ENCODE measurements at places on chromosomes 4 and X. TPM values are rescaled to one million over a fixed set of nuclear protein-coding genes. Genes with fewer than 3 reads are reported as not detected.

DNA sequence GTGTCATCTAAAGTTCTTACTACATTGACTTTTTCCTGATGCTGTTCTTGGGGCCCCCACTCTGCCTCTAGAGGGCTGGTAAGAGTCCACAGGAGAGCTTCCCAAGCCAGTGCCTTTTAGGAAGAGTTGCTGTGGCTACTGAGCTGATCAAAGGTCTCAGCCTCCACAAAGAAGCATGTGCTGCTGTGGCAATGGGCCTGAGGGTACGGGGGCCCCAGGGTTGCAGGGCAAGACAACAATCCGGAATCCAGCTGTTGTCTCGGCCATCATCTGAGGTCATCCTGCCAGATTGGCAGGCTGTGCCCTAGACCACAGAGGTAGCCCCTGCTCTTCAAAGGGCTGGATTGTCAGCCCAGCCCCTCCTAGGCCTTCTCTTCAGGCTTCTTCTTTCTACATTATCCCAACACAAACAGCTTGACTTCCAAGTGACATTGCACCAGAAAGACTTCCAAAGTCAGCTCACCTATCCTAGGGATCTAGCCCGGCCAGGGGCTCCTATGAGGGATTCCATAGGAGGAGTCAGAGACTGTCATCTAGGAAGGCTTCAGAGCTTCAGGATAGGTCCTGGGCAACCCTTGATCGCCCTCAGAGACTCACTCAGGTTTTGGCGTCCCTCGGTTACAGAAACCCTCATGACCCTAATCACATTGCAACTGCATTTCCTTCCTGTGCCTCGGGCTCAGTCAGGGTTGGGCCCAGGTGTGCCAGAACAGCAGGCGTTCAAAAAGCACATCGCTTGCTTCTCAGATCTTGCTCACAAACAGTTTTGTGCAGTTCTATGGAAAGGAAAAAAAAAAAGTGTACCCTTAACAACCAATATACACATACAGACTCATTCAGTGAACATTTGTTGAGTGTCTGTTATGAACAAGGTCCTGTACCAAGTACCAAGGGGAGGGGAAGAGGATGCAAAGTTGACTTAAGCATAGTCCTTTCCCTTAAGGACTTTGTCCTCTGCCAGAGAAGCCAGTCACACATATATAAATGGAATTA lies 27.8 kb downstream of the SLC25A5 start:
- no peak for DNase-seq

DNA sequence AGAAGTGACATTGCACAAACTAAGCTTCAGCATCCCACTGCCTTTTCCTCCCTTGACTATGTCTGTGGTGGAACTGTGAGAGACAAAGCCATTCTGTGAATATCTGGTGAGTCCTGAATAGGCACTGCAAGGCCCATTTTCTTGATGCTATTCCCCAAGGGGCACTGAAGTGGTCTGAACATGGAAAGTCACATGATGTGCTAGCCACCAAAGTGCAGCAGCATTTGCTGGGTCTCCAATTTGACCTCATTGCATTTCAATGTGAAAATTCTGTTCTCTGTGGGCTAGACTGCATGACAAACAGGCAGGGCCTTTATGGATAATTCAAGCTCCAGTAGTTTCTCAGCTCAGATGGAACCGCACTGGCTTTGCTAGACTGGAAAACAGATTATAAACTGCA lies 627.4 kb upstream of the BOD1L1 start:
- DNase-seq = peak; percentile 90

The INPP4B gene
- 143 TPM for total RNA-seq

DNA sequence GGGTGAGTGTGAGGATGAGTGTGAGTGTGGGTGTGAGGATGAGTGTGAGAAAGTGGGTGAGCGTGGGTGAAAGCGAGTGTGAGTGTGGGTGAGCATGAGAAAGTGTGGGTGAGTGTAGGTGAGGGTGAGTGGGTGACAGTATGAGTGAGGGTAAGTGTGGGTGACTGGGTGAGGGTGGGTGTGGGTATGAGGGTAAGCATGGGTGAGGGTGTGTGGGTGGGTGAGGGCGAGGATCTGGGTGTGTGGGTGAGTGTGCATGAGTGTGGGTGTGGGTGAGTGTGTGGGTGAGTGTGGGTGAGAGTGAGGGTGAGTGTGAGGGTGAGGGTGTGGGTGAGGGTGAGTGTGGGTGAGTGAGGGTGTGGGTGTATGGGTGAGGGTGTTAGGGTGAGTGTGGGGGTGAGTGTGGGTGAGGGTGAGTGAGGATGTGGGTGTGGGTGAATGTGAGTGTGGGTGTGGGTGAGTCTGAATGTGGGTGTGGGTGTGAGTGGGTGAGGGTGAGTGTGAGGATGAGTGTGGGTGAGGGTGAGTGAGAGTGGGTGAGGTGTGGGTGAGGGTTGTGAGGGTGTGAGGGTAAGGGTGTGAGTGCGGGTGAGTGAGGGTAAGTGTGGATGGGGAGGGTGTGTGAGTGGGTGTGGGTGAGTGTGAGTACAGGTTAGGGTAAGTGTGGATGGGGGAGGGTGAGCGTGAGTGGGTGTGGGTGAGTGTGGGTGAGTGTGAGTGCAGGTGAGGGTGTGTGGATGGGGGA lies 48.9 kb downstream of the ING2 start:
- DNase-seq = no peak

- peak; percentile 13 for DNase-seq
Observed at GRCh38 chr4:101400096-101400495, 52.8 kb upstream of the PPP3CA start.

The ALAS2 gene
- not detected for total RNA-seq

Data from myocyte (in vitro differentiated cells).